ENCODE measurements at places on chromosomes 1 and 21.

- no peak for DNase-seq
Measured at GRCh38 chr1:38062361-38063288, 16.0 kb upstream of the POU3F1 start.

GRCh38 chr21:45611939-45612664 is 31.4 kb upstream of the PCBP3 start:
- peak; percentile 15 for DNase-seq

- DNase-seq = no peak
Measured at GRCh38 chr1:93997756-93998155, 88.5 kb upstream of the GCLM start.

DNA sequence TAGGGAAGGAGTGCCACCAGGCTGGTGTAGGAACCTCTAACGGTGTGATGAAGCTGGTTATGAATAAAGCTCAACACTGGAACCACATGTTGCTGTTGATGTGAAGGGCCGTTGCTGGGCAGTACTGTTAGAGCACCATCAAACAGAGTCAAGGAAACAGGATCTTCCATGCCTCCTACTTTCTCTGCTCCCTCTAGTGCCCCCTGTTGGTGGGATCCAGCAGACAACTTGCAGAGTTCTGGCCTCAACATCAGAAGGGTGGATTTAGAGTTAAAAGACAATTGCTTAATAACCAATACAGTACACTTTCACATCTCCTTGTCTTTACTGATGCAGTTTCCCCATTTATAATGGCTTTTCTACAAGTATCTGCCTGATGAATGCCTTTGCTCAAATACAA is 336.4 kb downstream of the NTNG1 start:
- no peak for DNase-seq

GRCh38 chr1:17667641-17668040 is 87.5 kb upstream of the ACTL8 start:
- no peak for DNase-seq

Data from activated T-cell treated with anti-CD3 and anti-CD28 coated beads, Interleukin-2, amount 50 U/mL, for 1 hour (primary cell).